SW 1271 (cell line): ENCODE measurements at places on chromosomes 11 and 22.

DNA sequence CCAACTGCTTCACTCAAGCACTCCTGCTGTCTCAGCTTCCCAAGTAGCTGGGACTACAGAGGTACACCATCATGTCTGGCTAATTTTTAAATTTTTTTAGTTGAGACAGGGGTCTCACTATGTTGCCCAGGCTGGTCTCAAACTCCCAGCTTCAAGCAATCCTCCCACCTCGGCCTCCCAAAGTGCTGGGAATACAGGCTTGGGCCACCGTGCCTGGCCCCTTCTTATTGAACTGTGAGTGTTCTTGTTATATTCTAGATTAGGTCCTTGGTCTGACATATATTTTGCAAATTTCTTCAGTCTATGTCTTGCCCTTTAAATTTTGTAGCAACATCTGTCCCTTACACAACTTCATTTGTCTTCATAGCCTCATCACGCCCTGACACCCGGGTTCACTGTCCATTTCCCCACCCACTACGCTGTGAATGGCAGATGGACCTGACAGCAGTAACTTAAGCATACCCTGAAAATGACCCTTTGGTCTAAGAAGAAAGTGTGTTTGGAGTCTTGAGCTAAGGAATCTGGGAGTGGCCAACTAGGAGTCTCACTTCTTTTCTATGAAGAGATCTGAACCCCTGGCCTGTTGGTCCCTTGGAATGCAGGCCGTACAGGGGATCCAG is 4.2 kb upstream of the FAM118A start:
- DNase-seq, result no peak

GRCh38 chr22:19691721-19692341 is 22.5 kb upstream of the SEPTIN5 start:
- DNase-seq, result no peak

- no peak for DNase-seq
Measured at GRCh38 chr22:35226958-35227647, 30.2 kb upstream of the HMGXB4 start.

- DNase-seq, result no peak
Measured at GRCh38 chr11:76524919-76525318, 80.1 kb downstream of the EMSY start.

GRCh38 chr11:35963911-35964310 is 20.0 kb downstream of the LDLRAD3 start:
- no peak for DNase-seq

- no peak for DNase-seq
Measured at GRCh38 chr11:76839311-76839710, 21.4 kb upstream of the ACER3 start.

DNA sequence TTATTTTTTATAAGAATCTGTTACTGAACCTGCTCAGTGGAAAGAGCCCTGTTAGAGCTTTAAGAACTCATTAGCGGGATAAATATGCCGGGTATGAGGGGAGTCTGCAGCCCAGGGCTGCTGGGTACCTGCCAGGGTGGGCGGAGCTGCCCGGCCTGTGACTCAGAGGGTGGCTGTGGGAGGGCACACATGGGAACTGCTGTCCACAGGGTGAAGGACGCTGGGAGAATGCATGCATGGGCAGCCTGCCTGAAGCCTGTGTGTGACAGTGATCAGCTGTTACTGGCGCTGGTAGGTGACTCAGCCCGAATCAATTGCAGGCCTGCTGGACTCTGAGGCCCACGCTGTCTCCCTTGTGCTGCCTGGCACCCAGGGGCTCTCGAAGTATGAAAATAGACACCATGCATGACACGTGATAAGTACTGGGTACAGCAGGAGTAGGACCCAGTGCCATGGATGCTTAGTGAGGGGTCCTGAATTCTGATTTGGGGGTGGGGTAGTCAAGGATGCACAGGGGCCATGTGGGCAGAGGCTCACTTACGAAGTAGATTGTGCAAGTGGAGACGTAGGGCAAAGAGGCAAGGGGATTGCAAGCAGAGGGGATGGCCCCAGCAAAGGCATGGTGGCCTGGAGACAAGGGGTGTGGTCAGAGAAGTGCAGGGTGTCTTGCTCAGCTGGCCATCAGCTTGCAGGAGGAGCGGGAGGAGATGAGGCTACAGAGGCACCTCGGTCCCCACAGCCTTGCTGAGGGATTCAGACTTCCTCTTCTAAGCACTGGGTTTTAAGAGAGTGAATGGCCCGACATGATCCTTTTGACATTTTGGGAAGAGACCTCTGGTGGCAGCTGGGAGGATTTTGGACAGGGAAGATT is 36.5 kb downstream of the GRIK4 start:
- no peak for DNase-seq

DNA sequence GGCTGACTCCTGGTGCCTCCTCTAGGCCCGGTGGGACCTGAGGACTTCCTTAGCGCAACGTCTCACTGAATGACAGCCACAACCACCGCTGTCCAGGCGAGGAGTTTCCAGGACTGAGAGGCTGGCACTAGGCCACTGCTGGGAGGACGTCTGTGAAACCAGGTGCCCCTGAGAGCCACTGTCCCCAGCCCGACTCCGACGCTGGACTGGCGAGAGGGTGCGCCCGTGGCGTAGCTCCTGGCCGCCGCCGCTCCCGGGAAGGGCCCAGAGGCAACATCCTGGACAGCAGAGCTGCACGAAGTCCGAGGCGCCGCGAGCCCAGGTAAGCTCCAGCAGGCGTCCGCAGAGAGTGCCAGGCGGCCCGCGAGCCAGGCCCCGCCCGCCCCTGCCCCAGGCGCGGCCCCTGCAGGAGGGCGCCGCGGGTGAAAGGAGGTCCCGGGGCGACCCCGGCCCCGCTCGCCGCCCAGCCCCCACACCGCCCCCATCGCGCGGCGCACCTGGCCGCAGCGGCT is 525 bp downstream of the DGCR2 start:
- DNase-seq, result peak; percentile 10

GRCh38 chr11:23732026-23732425 is 764.8 kb upstream of the LUZP2 start:
- no peak for DNase-seq

DNA sequence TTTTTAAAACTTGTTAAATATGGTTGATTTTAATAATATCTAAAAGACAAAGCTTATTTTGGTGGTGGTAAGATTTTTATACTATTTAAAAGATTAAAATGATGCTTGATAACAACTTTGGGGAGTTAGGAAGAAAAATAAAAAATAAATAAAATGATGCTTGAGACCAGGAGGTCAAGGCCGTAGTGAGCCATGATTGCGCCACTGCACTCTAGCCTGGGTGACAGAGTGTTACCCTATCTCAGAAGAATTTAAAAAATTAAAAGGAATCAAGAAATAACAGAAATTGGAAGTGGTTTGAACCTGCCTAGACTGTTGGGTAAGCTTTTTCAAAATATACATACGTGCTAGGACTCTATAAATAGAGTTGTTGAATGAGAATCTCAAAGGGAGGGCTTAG is 12.1 kb upstream of the DNAJB7 start:
- DNase-seq, result no peak
